M059J (cell line): ENCODE measurements at places on chromosomes 1 and 21. TPM values are rescaled to one million over a fixed set of nuclear protein-coding genes. Genes with fewer than 3 reads are reported as not detected.

GRCh38 chr1:162284206-162284955 is 92.3 kb downstream of the SPATA46 start:
- no peak for DNase-seq

- no peak for DNase-seq
Observed at GRCh38 chr1:167784876-167785550, 63.2 kb downstream of the MPZL1 start.

- DNase-seq: no peak
Observed at GRCh38 chr1:53478502-53478818, 19.3 kb downstream of the DMRTB1 start.

- DNase-seq: no peak
Observed at GRCh38 chr1:109539676-109540075, at the start of gene GPR61. Gene GPR61, plus strand, starts transcription at chr1:109539872. Its CDS starts 3,151 bp downstream, at chr1:109543023.

- no peak for DNase-seq
Observed at GRCh38 chr1:217569021-217569420, 61.9 kb downstream of the GPATCH2 start.

GRCh38 chr1:24770881-24771280 is 25.6 kb downstream of the CLIC4 start:
- no peak for DNase-seq

DNA sequence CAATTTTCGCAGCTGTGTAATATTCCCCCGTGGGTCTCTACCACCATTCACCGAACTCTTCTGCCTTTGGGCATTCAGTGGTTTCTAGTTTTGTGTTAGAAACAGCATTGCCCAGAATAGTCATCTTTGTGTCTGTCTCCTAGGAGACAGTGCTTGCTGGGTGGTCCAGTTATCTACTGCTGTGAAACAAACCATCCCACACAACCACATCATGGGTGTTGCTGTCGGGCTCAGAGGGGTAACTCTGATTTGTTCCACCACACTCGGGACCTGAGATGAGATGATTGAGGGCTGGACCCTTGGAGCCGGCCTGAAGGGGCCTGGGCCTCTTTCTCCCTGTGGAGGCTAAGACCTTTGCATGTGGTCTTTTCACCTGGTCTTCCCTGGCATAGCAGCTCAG is 427.2 kb upstream of the VAMP3 start:
- no peak for DNase-seq

- no peak for DNase-seq
Observed at GRCh38 chr21:45845063-45845769, 136.4 kb upstream of the COL6A1 start.

GRCh38 chr1:242629396-242629795 is 104.9 kb upstream of the PLD5 start:
- no peak for DNase-seq

GRCh38 chr1:186066411-186066810 is 308.6 kb downstream of the TPR start:
- no peak for DNase-seq

GRCh38 chr1:36322041-36322785 is 1.2 kb downstream of the EVA1B start:
- no peak for DNase-seq

- no peak for DNase-seq
Observed at GRCh38 chr1:160756849-160757201, 17.8 kb downstream of the SLAMF7 start.

DNA sequence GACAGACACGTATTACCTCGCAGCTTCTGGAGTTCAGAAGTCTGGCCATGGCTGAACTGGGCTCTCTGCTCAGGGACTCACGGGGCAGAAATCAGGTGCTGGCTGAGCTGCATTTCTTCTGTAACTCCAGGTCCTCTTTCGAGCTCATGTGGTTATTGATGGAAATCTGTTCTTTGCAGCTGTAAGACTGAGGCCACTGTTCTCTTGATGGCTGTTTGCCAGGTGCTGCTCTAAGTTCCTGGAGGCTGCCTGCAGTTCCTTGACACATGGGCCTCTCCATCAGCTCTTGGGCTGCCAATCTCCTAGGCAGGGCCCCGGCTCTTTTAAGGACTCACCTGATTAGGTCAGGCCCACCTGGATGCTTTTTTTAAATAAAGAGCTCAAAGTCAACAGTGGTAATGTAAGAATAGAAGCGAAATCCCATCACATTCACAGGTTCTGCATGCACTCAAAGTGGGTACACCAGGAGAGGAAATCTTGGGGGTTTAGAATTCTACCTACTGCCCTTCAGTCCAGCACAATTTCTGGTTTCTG is 139.1 kb downstream of the KAZN start:
- DNase-seq: no peak

DNA sequence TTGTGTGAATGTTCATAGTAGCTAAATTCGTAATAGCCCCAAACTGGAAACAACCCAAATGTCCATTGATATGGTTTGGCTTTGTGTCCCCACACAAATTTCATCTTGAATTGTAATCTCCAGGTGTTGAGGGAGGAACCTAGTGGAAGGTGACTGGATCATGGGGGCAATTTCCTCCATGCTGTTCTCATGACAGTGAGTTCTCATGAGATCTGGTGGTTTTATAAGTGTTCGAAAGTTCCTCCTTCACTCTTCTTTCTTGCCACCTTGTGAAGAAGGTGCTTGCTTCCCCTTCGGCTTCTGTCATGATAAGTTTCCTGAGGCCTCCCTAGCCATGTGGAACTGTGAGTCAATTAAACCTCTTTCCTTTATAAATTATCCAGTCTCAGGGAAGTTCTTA is 11.3 kb downstream of the UBE2G2 start:
- no peak for DNase-seq

DNA sequence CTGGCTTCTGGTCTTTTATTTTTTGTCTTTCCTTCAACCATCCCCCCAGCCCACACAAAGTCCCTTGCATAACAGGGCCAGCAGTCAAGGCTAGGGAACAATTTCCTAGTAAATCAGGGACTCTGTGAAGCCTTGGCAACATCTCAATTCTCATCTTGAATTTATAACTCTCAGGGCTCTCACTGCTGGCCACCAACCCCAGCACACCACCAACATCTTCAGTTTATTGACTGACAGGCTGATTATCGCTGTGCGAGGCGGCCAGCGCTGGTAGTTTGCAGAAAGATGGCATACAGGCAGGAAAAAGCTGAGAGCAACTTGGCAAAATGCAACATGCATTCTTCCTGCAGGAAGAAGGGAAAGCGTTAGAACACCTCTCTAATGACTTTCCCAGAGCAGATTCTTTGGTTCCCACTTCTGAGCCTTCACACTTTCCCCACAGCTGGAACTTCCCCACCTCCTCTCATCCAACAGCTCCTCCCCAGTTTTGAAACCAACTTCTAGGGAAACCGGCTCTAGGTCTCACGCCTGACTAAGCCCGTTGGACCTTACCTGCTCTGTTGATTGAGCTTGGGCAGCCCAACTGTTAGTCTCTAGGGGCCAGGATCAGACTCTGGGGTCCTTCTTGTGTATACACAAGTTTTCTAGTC is 26.3 kb upstream of the CSF1 start:
- DNase-seq: no peak

DNA sequence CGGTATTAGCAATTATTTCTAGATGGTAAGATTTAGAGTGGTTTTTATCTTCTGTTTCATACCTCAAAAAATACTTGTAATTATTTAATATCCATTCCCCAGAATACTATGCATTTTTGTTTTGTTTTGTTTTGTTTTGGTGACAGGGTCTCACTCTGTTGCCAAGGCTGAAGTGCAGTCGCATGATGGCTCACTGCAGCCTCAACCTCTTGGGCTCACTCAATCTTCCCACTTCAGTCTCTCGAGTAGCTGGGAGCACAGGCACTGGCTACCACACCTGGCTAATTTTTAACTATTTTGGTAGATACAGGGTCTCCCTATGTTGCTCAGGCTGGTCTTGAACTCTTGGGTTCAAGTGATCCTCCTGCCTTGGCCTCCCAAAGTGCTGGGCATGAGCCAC is 252.7 kb downstream of the AKT3 start:
- peak; percentile 46 for DNase-seq

DNA sequence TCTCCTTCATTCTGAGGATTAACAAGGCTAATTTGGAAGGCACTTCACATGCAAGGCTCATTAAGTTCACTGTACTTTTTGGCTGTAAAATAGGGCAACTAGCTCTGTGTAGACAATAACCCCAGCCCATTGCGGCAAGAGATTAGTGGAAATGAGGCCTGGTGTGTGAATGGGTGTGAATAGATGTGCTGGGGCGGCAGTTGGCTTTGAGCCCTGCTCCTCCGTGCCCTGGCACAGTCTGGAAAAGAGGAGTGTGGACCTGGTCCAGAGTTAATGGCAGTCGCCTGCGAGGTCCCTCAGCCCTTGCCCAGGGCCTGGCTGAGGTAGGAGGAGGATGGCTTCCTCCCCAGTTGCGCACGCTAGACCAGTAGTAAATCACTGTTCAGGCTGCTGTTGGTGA is 4.8 kb downstream of the KISS1 start:
- no peak for DNase-seq

DNA sequence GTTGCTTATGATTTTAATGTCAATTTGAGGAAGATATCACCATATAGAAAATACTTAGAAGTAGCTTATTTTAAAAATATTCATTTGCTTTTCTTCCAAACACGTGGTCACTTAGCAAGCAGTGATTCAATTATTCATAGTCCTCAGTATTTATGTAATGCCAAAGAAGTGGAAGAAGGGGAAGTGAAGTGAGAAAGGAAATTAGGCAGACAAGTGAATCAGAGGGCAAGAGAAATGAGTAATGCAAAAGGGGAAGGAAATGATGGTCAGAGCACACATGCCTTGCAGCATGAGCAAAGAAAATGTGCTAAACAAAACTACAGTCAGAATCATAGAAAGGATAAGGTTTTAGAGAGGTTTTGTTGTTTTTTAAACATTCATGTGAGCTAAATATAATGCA is 31.8 kb downstream of the SDCCAG8 start:
- peak; percentile 88 for DNase-seq

DNA sequence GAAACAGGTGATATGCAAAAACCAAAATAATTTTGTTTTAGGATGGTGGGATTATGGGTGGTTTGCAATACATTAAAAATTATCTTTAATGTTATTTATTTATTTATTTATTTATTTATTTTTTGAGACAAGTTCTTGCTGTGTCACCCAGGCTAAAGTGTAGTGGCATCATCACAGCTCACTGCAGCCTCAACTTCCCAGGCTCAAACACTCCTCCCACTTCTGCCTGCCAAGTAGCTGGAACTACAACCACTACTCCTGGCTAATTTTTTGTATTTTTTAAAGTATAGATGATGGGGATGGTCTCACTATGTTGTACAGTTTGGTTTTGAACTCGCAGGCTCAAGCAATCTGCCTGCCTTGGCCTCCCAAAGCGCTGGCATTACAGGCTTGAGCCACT is 6.5 kb upstream of the PYCR2 start:
- no peak for DNase-seq

DNA sequence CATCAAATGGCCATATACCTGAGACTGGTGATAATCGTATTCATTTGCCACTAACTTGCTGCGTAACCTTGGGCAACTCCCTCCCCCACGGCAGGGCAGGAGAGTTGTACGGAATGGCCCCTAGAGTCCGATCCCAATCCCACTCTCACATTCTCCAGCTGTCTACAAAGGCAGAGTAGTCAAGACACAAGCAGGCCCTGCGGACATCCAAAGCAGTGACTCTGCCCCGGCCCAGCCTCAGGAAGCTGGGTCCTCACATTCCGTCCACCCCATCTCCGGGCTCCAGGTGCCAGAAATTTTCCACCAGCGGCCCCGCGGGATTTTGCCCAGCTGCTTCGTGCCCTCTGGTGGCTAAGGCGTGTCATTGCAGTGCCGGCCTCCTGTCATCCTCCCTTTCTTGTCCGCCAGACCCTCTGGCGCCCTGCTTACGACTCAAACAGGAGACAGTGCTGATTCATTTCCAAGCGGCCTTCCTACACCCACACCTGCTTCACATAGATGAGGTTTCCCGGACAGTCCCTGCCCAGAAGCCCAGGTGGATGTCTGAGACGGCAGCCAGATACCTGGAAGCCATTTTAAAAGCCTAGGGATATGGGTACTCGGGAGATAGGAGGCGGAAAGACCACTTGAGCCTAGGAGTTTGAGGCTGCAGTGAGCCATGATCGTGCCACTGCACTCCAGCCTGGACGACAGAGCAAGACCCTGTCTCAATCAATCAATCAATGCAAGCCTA is 2.9 kb upstream of the S100A2 start:
- peak; percentile 93 for DNase-seq

GRCh38 chr1:11245904-11246719 is 16.2 kb downstream of the MTOR start:
- no peak for DNase-seq

- no peak for DNase-seq
Observed at GRCh38 chr1:80987106-80987505, 813.6 kb upstream of the ADGRL2 start.

DNA sequence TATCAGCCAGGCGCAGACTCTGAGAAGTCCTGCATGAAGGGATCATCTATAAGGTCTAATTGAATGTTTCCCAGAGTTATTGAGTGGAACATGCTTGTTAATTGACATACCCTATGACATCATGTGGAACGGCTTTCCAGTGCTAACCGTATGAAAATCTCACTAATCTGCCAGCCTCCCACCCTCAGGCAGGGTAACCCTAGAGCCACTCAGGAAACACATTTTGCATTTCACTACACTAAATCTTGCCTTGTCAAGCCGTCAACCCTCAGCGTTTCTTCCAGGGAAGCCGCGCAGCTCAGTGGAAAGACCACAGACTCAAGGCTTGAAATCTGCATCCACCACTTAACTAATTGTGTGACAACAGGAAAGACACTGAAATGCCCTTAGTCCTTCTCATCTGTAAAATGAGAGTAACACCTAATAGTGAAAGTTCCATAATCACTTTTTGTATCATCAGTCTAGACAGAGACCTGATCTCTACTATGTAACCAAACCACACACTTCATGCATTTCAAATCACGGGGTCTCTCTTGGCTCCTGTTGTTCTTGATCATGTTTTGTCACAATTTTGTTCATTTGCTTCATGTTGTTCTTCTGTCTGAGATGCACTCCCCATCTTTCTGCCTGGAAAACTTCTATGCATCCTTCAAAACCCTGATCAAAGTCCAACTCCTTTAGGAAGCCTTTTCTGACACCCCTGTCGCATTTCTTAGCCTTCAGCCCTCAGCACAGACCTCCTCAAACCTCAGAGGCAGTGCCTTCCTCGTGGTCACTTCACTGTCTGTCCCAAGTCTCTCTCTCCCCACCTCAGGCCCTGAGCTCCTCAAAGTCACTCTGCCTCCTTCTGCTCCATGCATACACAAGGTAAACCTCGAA is 246.5 kb downstream of the TOMM20 start:
- no peak for DNase-seq

The MAP1LC3C gene
- total RNA-seq: not detected in 2 replicates

The KIF1B gene
- 14.5 and 27.8 TPM in 2 replicates for total RNA-seq

The SOX13 gene
- 6.9 and 12.6 TPM in 2 replicates for total RNA-seq

The LCA5L gene
- 0.30 and 1.8 TPM in 2 replicates for total RNA-seq

The FMO2 gene
- not detected in 2 replicates for total RNA-seq

The CD1B gene
- not detected in 2 replicates for total RNA-seq

The FLG2 gene
- not detected in 2 replicates for total RNA-seq

The C1QC gene
- not detected in 2 replicates for total RNA-seq

The ANKRD65 gene
- total RNA-seq: 0.17 and 0.64 TPM in 2 replicates
